Naive thymus-derived CD8-positive, alpha-beta T cell (primary cell): ENCODE measurements at places on chromosomes 2 and 18.

DNA sequence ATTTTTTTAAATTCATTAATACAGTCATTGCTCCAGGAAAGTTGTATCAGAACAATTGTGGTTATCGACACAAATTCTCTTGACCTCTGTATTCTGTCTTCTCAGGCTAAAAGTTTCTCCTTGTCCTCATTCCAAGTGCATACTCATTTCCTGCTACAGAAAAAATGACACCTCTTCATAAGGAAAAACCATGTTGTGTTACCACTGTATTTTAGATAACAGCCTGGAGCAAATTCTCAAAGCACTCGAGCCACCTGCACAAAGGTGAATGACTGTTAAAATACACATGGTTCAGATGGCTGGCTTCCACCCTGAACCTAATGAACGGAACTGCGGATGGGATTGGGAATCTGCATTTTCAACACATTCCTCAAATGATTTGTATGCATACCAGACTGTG, 586.5 kb downstream of the EPHA4 start:
- DNase-seq: no peak

- no peak for DNase-seq
Measured at GRCh38 chr2:117949806-117950205, 64.1 kb downstream of the CCDC93 start.

- peak; percentile 44 for DNase-seq
Measured at GRCh38 chr2:239507576-239508258, 106.9 kb upstream of the HDAC4 start.

- no peak for DNase-seq
Measured at GRCh38 chr2:84654414-84654813, 138.1 kb downstream of the DNAH6 start.

DNA sequence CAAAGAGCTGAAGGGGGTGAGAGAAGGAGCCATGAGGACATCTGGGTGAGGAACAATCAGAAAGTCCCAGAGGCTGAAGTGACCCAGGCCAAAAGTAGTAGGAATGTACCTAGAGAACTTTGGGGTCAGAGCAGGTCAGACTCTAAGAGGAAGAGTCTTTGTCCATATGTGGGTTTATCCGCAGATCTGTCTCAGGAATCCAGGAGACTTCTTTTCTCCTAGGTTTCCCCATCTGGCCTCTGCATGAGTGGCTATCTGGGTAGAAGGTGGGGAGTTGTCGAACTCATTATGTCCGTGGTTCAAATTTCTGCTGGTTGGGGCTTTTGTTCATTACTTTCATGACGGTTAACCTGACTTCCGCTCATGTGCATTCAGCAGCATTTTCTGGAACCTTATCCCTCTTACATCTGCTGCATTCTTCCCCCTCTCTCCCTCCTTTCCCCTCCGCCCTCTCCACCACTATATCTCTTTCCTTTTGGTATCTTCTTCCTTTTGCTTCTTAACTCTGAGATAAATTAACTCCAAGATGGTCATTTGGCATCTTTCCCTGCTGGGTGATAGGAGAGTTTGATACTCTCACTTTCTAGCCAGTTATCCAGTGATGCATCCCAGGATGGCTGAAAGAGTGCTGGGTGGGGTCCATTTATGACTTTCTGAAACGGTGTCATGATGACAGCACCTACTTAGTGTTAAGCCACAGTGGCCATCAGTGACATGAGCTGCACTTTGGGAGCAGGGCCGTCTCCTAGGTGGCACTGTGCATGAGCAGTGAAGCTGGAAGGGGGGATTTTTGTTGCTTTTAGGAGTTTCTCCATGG, 2.1 kb downstream of the LIPG start:
- no peak for DNase-seq

DNA sequence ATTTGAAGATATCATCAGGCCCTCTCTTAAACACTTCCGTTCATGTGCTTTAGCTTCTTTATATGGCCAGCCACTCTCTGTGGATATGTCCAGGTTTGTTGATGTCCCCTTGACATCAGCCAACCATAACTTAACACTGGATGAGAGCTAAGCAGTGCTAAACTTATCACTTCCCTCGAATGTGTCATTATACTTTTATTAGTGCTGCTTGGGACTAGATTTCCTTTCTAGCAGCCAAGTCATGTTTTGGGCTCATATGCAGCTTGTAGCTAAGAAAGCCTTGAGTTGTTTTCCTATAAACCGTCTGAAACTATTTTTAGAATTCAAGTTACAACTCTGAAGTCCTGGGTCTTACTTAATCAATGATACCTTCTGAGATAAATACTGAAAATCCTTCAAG, 144.8 kb upstream of the TNP1 start:
- DNase-seq: no peak

- DNase-seq: no peak
Measured at GRCh38 chr2:46615986-46616485, 136.7 kb downstream of the TMEM247 start.

- no peak for DNase-seq
Measured at GRCh38 chr18:22971038-22971437, 37.9 kb downstream of the RBBP8 start.

DNA sequence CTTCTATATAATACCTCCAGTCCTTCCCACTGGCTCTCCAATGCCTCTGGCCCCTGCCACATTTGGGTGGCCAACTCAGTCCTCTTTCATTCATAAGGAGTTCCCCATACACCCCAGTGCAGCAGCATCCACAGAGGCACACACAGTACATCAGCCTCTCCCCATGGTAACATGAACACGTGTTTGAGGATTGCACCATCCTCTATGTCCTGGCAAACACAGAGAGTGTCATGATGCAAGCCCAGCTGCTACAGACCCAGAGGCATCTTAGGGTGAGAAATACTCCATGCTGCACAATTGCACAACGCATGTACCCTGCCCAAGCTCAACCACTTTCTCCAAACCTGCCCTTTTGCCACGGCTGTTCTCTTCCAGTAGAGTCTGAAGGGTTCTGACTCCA, 11.5 kb downstream of the IGFBP5 start:
- no peak for DNase-seq

- DNase-seq: no peak
Measured at GRCh38 chr2:129296396-129296795, 683.1 kb upstream of the RAB6C start.

DNA sequence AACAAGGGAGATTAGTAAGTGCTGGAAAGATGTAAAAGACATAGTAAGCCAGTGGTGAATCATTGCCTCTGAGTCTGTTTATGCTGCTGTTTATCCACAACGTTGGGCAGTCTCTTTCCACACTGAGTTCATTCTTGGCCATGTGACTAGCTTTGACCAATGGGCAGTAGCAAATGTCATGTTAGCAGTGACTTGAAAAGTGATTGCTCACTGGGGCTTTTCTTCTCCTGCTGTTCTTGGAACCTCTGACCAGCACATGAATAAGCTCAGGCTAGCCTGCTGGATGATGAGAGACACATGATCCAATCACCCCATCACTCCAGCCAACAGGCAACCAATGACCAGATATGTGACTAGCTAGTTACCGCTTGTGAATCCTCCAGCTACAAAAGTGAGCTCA, 360.4 kb downstream of the SLC4A3 start:
- DNase-seq: no peak

GRCh38 chr2:114753145-114753544, 310.7 kb downstream of the DPP10 start:
- no peak for DNase-seq

DNA sequence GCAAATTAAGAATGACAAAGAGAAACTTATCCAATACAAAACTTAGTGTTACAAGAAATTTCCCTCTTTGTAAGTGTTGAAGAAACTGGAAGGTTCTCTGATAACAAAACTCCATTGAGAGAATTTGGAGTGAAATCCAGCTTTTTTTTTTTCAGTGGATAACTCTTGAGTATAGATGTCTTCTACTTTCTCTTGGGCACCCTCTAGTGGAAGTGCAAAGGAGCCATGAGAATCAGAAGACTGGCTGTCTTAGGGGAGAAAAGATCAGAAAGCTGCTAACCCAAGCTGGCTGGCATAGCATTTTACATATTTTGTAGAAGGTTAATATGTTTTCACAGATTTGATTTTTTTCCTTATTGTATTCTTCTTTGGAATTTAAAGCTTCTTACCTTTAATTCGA, 138.8 kb upstream of the SATB2 start:
- DNase-seq: no peak

- no peak for DNase-seq
Measured at GRCh38 chr2:46780801-46781445, 134.7 kb downstream of the MCFD2 start.

- no peak for DNase-seq
Measured at GRCh38 chr2:71929482-71929772, 218.2 kb downstream of the CYP26B1 start.

DNA sequence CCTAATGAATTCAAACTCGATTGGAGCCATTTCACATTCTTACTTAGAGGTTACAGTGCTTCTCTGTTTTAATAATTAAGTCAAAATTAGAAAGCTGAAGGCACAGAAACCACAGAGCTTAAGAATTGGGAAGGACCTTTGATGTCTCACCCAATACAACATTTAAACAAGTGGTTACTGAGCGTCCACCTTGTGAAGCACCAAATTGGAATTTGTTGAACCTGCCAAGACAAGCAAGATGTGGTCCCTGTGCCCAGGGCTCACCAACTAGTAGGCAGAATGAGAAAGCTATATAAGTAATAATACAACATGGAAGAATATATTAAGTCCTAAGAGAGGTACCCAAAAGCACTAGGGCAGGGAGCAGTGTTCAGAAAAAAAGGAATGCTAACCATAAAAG, 64.5 kb upstream of the NPAS2 start:
- DNase-seq: no peak

DNA sequence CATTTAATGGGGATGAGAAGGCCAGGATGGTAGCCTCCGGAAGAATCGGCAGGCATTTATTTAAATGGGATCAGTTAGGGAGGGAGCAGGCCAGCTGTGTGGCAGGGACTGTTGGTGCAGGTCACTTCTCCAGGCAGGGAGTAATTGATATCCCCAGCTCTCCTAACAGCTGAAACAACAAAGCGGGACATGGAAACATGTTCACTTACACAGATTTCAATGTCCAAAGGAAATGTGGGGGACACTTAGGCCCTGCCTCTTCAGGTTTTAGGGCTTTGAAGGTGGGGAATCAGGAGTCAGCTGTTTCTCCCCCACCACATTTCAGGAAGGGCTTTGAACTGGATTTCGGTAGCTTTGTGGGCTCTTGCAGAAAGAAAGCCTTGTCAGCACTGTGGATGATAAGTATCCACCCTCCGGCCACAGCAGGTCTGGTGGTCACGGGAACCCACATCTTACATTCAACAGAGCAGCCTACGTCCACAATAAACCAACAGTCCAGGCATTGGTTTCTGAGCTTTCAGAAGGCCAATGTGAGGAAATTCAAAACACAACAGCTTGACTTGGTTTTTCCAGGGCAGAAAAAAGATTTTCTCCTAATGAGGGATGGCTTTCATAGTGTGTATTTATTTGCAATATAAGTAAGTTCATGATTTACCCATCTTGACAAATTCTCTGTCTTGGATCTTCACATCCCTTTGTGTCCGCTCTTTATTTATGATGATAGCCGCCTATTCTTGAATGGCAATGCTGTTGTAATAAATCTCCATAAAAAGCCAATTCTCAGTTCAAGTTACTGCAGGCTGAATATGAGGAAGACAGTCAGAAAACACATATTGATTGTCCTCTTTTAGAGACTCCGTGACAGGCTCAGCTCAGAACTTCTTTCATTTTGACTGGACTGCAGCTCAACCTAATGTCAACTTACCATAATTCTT, 96.6 kb upstream of the NRP2 start:
- DNase-seq: no peak

DNA sequence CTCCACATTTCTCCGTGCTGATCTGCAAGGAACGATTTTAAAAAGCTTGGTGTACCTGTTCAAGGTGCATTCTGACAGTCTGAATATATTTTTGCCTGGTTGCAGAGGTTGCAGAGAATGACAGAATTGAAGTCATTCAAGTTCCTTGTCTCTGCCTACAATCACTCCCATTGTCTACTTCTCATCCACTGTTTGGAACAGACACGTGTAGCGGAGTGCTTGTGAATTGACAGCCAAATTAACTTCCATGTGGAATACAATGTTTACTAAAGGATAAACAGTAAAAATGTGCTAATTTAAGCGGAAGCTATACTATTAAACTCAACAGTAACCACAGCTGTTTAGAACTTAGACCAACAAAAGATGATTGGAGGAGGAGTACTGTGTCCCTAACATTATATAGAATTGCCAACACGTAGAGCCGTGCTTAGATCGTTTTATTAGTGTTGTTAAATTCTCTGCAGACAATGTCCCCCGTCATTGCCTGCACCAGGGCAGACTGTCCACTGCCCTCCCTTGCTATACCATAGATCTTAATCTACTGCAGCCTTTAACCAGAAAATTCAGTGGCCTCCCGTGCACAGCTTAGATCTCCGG, 87.3 kb upstream of the ZCCHC2 start:
- DNase-seq: no peak

DNA sequence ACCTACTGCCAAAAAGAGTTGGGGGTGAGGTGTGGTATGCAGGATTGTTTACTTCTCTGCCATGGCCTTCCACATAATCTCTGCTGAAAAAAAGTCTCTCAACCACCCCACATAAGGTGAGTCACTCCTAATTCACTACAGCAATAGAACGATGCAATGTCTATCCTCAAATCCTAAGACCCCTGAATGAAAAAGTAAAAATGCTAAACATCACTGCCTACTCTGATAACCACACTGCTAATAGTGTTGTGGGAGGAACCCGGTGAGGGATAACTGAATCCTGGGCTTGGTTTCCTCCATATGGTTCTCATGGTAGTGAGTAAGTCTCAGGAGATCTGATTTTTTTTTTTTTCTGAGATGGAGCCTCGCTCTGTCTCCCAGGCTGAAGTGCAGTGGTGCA, 252.5 kb downstream of the PIEZO2 start:
- DNase-seq: no peak

DNA sequence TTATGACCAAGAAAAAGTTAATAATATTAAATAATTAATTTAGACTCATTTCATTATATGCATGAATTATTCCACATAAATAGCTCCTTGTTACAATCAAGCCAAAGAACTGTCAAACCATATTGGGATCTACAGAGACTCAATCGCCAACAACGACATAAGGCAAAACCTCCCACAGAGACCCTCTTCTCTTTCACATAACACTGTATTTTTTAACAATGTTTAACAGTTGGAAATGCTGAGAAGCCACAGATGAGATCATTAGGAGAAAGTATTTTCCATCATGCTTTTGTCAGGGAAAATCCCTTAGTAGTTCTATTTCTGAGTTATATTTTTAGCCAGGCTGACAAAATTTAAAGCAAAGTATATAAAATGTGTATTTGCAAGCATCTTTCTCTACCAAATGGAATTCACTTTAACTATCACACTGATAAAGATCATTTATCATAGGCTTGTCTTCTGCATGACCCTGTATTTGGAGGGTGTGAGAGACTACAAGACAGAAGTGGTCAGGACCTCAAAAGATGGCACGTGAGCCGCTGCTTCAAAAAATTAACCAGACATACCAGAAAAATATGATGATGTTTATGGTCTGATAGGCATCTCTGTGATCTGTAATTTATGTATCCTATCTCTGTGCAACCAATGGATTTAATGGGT, 383.8 kb downstream of the NRXN1 start:
- DNase-seq: no peak

DNA sequence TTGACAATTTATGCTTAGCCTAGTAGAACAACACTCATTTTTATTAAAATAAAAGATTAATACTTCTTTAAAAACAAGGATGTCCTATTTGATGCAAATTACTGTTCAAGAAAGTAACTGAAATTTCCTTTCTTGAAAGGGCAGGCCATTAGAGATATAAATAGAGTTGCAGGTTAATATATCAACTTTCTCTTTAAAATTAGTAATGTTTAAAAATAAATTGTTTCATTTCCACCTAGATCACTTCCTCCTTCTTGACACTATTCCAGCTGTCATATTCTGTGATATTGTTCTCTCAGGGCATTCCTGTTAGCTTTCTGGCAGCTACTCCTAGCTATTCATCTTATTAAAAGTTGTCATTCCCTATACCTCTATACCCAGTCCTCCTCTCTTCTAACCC, 357.9 kb upstream of the NRP2 start:
- DNase-seq: no peak
